ENCODE measurements at places on chromosomes 7 and 10.

DNA sequence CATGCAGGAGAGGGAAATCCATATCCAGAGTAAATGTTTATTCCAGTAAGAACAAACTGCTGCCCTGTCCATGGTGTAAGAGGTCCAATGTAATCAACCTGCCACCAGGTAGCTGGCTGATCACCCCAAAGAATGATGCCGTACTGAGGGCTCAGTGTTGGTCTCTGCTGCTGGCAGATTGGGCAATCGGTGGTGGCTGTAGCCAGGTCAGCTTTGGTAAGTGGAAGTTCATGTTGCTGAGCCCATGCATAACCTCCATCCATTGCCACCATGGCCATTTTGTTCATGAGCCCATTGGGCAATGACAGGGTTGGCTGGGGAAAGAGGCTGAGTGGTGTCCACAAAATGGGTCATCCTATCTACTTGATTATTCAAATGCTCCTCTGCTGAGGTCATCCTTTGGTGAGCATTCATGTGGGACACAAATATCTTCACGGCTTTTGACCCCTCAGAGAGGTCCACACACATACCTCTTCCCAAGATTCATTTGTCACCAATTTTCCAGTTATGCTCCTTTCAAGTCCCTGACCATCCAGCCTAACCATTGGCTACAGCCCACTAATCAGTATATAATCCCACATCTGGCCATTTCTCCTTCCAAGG lies 23.3 kb upstream of the PAPSS2 start:
- no peak for DNase-seq

GRCh38 chr7:11539853-11540252 lies 292.1 kb downstream of the THSD7A start:
- no peak for DNase-seq

GRCh38 chr10:1638889-1639419 lies 98.4 kb downstream of the ADARB2 start:
- no peak for DNase-seq

GRCh38 chr10:132423966-132424861 lies 27.2 kb downstream of the PWWP2B start:
- no peak for DNase-seq

DNA sequence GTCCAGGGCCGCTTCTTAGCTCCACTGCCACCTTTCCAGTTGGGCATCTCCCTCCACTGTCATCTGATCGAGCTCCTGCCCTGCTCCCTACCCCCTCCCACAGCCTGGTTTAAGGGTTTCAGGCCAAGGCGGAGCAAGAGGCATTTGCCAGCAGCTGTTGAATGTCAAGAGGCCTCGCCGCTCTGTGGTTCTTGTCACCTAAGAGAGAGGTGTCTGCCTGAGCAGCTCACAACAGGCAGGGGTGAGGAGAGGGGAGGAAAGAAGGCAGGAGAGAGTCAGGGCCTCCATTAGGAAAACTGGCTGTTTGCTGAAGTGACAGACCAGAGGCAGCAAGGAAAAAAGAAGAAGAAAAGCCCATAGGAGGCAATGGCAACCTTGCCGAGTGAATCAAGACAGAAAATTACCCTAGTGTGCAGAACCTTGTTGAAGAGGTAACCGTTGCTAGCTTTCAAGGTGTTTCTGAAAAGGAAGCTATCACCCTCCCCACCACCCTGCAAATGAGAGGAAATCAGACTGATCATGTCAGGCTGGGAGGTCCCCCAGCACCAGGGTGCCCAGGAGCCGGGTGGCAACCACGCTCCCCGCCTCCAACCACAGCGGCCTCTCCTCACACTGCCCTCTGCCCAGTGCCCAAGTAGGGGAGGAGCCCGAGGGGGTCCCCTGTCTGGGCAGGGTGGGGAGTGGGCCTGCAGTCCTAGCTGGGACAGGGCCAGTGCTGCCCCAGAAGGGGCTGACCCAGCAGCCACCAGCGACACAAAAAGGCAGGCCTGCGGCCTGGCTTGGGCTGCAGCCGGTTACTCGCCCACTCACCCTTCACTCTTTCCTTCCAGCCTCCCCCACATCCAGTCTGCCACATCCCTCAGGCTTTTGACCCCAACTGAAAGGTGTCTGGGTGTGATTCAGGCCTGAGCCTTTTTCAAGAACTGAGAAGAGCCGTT lies 7.1 kb downstream of the GATA3 start:
- DNase-seq: no peak
